NCI-H1436 (cell line): ENCODE measurements at places on chromosomes 16 and 17.

- no peak for DNase-seq
Measured at GRCh38 chr17:27522028-27522635, 65.9 kb downstream of the KSR1 start.

- DNase-seq = no peak
Measured at GRCh38 chr17:10144982-10145381, 53.4 kb downstream of the GAS7 start.

GRCh38 chr17:48541036-48541576 lies 3.8 kb downstream of the HOXB2 start:
- DNase-seq = no peak

DNA sequence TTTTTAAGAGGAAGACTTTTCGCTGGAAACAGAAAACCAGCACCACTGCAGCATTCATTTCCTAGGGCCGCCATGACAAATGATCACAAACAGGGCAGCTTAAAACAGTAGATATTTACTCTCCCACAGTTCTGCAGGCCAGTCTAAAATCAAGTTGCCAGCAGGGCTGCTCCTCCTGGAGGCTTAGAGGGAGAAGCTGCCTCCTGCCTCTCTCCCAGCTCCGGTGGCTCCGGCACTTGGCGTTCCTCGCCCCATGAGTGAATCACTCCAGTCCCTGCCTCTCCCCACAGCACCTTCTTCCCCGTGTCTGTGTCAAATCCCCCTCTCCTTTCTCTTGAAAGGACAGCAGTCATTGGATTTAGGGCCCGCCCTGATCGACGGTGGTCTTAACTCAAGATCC lies 72.1 kb downstream of the SOCS1 start:
- DNase-seq = no peak

DNA sequence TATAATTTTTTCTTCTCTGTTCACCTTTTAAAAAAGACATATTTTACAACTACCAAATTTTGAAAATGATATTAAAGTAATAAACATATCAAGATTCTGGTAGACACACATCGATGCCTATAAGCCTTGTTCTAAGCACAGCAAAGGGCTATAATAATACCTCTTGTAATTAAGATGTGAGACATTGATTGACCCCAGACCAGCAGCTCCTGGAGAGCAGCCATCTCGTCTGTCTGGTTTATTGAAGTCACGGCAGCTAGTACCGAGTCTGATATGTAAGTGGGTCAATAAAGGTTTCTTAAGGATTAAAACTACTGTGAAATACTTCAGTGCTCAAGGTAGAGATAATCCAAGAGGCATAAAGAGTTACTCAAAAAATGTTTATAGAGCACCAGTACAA lies 76.1 kb downstream of the C17orf58 start:
- DNase-seq = no peak

DNA sequence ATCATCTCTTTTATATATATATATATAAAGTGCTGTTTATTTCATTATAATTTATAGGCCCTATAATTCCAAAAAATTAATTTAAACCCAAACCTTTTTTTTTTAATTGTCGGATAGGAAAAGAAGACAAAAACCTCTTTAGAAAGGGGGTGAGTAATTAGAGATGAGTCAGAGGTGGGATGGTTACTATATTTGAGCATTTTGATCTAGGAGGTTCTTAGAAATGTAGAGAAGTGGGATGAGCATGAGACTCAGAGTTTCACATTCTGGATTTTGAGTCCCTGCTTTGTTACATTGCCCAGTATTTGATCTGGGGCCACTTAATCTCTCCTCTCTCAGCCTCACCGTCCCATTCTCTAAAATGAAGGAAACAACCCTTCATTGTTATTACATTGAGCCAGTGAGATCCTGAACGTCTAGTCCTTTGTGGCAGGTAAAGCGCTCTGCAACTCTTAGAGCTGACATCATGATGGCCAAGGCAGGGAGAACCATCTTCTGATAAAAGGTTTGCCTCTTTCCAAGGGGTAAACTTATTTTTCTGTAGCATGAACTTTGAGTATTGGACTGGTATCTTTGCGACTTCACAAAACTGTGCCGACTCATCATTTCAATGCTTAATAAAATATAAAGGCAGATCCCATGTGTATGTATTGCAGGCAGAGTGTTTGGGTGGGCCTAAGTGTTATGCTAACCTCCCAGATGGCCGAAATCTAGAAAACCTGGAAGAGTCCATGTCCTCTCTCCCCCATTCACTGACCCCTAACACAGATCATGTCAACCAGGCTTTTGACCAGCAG lies 21.3 kb downstream of the HS3ST3B1 start:
- no peak for DNase-seq
